ENCODE measurements at places on chromosomes 11 and 22.

DNA sequence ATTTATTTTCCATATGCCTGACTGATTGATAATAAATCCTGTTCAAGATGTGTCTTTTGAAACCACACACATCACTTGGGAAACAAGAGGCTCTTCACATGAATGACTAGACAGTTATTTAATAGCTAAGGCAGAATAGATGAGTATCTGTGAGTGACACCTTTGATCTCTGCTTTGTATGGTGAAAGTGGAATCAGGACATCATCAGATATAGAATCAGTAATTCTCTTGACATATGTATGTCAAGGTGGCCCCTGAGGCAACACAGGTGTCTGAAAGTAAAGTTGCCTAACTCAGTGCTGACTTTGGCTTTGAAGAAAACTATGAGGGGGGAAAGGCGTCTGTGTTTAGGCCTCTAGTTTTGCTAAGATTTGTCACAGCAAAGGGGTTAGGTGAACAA lies 11.5 kb upstream of the CASP4 start:
- no peak for DNase-seq

- DNase-seq, result peak; percentile 57
These were observed 61.5 kb upstream of the EMID1 start for GRCh38 chr22:29143941-29144785.

GRCh38 chr11:62295504-62295903 lies 3.4 kb downstream of the SCGB1D4 start:
- no peak for DNase-seq

- no peak for DNase-seq
These were observed 28.4 kb upstream of the SLN start for GRCh38 chr11:107740271-107740670.

DNA sequence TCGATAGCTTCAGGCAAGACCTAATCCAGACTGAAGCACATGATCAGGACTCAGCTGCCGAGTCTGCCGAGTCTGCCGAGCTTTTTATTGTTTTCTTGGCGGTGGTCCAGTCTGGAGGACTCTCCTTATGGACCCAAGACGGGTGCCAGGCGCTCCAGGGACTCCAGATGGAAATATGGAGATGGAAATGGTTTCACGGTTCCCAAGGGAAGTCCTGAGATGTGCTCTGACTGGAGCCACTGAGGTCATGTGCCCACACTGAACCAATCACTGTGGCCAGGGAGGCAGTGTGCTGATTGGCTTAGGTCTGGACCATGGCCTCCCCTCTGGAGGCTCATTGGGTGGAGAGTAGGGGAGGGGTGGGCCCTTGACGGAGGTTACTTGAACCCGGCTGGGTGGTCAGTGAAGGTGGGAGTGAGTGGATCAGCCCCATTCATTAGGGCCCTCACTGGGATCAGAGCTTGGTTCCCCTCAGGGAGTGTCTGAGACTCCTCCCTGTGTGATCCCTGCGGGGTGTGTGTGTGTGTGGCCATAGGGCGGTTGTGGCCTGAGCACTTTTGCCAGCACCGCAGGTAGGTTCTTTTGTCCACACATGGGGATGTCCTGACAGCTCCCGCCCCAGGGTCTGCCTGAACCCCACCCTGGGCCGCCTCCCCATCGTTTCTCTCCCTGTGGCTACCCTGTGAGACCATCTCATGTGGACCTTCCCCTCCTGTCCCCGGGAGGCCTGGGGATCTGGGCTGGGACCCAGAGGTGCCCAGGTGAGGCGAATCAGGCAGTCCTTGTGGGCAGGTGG lies 14.0 kb downstream of the RPS6KA4 start:
- DNase-seq, result no peak

GRCh38 chr22:26898946-26899605 lies 241.7 kb downstream of the MIAT start:
- no peak for DNase-seq
